Eye (tissue), 1 donor: ENCODE measurements at places on chromosomes 4 and X.

- no peak for DNase-seq
Observed at GRCh38 chr4:5882947-5883346, 9.9 kb downstream of the CRMP1 start.

DNA sequence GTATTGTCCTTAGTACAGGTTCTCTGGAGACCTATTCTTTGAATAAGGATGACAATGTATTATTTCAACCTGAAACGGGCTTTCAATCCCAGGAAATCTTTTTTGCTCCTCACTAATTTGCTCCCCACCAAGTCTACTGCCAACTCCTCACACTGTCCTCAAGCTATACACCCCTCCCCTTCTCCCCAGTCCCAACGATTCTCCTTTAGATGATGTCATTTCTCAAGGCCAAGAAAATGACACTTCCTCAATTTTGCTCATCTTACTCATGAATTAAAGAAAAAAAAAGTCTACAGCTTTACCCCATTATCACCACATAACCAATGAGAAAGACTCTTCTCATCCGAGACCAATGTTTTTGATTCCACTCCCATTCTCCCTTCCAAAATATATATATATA lies 20.6 kb downstream of the AP1S2 start:
- DNase-seq = no peak

DNA sequence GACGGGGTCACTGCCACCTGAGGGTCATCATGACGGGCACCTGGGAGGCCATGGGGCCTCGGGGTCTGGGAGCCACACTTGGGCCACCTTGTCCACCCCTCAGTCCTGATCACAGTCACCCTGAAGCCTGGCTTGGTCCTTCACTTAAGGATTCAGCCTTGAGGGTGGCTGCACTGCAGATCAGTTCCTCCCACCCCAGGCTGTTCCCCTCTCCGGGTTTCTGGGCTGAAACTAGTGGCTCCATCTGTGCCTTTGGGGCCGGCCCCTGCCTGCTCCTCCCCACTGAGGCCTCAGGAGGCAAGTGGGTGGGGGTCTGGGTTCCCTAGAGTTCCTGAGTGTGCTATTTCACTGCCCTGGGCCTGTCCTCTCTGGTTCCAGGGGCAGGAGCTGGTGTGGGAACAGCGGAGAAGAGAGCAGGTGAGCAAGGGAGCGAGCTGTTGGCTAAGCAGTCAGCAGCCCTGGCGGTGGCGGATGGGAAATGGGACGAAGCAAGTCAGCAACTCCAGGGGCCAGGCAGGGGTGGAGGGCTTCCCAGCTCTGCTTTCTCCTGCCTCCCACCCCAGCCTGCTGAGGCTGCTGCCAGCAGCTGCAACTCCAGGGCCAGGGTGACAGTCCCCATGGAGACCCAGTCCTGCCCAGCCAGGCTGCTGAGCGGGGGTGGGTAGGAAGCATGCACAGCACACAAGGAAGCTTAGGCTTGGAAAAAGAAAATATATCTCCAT lies 81.2 kb downstream of the TMEM144 start:
- no peak for DNase-seq

DNA sequence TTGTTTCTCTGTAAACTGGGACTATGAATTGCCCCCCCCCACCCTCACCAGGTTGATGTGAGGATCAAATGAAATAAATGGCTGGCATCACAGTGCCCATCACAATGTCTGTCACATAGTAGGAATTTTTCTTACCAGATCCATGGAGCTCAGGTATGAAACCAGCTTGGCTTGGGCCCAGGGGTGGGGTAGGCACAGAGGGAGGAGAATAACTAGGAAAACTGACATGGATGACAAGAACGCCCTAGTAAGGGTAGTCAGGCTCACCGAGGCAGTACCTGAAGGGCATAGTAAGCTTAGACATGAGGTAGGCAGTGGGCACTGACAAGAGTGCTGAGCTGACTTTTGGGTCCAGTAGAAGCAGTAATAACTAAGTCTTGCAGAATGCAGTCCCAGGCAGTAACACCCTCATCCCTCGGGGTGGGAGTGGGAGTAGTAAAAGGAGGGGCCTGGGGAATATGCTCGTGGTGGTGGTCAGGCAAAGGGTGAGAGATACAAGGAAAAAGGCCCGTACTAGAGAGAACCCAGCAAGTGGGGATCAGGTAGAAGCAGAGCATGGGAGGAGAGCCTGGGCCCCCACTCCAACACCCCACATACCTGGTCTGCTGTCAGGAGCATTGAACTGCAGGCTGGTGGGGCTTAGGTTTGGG lies 155.9 kb upstream of the PJA1 start:
- DNase-seq = no peak

- no peak for DNase-seq
Observed at GRCh38 chrX:140087875-140088274, 122.6 kb upstream of the CXorf66 start.

DNA sequence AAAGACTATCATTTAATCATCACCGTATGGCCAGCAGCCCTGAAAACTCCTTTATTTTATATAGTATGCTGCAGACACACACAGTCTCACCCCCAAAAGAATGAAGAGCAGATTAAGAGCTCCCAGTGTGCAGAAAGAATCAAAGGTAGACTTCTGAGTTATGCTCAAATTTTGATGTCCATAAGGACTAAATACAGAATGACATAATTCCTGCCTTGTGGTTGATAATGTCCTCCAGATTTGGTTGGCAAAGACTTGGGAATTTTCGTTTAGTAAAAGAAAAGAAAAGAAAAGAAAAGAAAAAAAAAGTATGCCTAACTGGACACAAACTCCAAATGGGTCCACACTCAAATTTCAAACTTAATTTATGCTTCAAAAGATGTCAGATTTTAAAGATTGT lies 118.1 kb upstream of the PLAC1 start:
- no peak for DNase-seq

DNA sequence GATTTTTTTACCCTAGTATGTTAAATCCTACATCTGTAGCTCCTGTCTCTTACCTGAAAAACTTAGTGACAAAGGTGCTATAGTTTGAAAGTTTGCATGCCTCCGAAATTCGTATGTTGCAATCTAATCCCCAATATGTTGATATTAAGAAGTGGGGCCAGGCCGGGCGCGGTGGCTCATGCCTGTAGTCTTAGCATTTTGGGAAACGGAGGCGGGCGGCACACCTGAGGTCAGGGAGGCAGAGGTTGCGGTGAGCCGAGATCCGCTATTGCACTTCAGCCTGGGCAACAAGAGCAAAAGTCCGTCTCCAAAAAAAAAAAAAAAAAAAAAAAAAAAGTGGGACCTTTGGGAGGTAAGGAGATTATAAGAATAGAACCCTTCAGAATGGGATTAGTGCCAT lies 471.3 kb upstream of the TECRL start:
- no peak for DNase-seq

DNA sequence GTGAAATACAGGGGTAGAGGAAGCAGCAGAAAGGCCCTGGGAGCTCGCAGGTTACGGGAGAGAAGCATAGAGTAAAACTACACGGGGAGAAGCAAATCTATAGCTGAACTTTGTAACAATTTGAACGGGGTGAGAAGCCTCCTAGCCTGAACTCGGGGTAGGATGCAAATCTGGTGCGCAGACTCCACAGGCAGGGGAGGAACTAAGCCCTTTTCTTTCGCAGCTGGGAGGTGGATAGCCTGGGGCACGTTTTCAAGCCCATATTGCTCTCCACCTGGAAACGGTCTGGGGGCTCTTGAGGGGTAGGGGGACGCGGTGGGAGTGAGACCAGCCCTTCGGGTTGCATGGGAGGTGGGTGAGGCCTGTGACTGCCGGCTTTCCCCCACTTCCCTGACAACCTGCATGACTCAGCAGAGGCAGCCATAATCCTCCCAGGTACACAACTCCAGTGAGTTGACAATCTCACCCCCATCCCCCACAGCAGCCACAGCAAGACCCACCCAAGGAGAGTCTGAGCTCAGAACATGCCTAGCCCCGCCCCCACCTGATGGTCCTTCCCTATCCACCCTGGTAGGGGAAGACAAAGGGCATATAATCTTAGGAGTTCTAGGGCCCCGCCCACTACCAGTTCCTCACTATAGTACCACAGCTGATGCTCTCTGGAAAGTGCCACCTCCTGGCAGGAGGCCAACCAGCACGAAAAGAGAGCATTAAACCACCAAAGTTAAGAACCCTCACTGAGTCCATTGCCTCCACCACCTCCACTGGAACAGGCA lies 29.9 kb downstream of the SOWAHB start:
- no peak for DNase-seq
